Cardiac fibroblast (primary cell): ENCODE measurements at places on chromosomes 13 and 19.

GRCh38 chr19:46435009-46435408 lies 6.3 kb upstream of the PNMA8C start:
- DNase-seq = no peak

DNA sequence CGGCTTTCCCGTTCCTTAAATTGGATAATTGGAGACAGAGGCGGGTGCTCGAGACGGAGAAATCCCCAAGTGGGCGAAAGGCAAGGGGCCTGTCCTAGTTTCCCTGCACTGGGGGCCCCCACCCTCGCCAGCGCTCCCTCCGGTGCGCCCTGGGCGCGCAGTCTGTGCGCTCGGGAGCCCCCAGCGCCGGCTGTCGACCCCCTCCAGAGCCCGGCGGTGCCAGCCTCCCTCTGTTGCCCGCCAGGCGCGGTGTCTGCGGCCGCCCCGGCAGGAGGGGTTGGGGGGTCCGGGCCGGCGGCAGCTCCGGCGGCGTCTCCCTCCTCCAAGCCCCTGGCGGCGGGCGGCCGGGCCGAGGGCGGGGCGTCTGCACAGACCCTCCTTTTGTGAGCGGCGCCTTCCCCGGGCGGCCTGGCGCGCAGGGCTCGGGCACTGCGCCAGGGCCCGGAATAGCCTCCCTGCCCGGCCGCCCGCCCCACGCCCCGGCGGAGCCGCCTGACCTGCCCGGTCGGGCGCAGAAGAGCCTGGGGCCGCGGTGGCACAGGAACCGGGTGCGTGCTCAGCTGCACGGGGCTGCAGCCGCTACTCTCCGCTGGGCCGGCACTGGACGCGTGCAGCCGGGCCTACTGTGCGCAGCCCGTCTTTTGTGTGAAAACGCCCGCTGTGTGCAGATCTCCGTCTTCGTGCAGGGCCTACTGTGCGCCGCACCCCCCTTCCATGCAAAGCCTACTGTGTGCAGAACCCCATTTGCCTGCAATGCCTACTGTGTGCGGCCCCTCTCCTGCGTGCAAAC lies 13.2 kb downstream of the GADD45B start:
- DNase-seq = peak; percentile 74

DNA sequence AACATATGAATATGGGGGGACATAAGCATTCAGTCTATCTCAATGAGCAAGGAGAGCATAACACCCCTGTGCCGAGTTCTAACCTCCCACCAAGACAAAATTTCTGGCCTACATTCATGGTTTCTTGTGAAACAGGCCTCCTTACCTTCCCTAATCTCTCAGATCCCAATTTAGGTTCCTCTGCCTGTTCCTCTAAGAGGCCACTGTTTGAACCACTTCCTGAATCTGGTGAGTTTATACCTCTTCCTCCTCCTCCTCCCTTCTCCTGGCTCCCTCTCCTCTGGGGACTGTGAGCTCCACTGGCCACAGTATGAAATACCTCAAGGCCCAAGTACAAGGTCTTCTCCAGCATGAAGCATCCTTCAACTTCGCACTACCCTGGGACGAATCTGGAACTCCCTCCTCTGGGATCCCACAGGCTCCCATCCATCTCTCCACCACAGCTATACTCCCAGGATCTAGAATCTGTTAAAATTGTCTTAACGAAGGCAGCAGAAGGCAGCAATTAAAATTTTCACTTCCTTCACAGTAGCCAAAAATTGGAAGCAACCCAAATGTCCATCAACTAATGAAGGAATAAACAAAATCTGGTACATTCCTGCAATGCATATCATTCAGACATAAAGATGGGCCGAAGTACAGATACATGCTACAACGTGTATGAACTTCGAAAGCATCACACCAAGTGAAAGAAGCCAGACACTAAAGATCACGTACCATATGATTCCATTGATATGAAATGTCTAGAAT lies 7.8 kb upstream of the SIGLECL1 start:
- no peak for DNase-seq

GRCh38 chr13:112990783-112991182 lies 21.8 kb downstream of the MCF2L start:
- DNase-seq = no peak
